SK-N-MC (cell line): ENCODE measurements at places on chromosomes 3 and 15.

DNA sequence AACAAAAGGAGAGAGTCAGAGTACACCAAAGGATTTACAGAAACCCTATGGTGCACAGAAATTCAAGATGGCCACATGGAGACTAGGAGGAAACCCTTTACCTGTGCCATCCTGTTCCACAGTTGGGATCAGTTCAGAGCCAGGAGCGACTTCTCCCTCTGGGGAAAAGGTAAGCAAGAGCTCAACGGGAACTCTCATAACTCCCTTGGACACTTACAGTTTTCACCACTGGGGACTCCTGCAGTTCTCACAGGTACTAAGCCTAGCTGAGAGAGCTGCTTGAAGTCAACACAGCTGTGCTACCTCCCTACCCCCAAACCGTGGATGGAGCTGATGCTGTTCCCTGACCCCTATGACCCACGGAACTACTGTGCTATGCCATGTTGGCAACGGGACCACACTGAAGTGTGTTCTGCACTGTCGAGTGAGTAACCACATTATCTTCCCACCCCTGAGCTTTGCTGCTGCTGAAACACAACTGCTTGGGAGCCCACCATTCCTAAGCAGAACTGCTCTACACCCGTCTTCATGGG is 606.8 kb downstream of the GBE1 start:
- DNase-seq: no peak

DNA sequence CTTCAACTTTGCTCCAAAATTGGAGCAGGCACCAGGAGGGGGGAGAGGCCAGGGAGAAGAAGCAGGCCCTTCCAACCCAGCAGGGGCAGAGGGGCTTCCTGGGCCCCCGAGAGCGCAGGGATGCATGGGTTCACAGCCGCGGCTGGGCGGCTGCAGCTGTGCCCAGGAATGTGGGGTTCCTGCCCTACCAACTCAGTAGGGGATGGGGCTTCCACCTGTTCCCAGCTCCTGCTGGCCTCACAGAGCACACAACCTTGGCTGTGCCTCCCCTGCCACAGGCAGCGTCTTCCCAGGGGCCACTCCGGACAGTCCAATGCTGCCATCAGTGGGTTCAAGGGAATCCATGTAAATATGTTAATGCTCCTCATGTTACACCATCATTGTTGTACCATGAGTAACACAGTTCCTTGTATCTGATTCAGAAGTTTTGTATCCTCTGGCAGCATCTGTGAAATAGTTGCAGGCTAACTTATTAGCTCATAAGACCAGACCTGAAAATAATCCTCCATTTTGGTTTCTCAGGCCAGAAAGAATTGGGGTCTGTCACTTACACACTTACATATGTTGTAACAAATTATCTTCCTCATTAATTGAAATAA is 12.1 kb upstream of the SIAH2 start:
- DNase-seq: no peak

GRCh38 chr3:25665315-25666280 is 891 bp upstream of the TOP2B start:
- no peak for DNase-seq

DNA sequence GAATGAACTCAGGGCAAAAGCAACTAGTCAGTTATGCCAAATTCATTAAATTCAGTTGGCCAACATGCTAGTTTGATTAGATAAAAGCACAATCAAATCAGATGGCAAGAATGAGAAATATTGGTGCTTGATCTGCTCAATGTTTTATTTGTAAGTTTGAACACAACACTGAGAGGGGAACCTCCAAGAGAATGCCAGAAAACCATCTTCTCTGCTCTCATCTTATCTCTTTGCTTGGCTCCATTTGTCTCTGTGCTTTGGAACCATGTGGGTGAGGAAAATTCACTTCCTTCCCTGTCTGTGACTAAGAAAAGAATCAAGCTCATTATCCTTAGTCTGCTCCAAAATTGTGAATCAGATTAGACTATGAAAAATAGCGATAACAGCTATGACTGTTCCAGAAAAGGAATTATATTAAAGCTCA is 43.6 kb upstream of the DCBLD2 start:
- DNase-seq: no peak

DNA sequence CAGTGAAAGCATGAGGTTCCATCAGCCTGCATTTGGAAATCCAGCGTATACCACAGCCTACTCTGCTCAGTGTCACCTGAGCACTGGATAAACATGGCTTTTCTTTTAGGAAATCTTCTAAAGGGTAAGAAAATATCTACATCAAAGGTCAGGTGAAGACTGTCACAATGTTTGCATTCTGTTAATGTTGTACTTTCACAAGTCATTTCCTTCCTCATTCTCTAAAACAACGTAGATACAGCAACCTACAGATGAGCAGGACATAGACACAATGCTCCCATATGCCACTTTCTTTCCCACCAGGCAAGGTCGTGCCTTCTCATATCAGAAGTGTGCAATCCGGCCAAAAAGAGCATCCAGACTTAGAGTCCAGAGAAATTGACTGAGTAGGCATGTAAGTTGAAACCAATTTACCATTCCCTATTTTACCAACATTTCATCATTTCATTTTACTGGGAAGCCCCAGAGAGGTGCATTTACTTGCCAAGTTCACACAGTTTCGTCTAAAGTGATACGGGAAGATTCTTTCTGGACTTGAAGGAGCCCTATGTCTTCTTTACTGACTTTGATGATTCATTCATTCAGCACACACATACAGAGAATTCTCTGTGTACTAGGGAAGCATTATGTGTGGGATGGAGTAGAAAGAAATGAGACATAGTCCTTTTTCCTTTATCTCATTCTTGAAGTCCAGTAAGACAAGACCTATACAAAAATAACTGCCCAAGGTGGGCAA is 30.6 kb upstream of the LPP start:
- DNase-seq: no peak

GRCh38 chr3:165446555-165446954 is 250.4 kb upstream of the SLITRK3 start:
- no peak for DNase-seq

DNA sequence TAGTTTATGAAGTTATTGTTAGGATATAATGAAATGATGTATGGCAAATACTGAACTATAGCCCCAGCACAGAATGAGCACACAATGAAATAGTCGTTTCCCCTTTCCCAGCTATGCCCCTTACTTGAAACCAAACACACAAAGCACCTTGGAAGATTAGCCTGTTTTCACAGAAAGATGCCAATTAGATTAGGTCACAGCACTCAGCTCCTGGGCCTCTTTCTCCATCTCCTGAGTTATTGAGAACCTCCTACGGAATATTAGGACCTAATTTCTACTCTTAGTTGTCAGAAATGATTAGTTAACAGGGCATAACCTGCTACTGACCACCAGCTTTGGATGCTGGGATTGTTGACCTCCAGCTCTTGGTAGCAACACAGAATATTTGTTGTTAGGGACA is 269.4 kb upstream of the ROPN1 start:
- DNase-seq: no peak

DNA sequence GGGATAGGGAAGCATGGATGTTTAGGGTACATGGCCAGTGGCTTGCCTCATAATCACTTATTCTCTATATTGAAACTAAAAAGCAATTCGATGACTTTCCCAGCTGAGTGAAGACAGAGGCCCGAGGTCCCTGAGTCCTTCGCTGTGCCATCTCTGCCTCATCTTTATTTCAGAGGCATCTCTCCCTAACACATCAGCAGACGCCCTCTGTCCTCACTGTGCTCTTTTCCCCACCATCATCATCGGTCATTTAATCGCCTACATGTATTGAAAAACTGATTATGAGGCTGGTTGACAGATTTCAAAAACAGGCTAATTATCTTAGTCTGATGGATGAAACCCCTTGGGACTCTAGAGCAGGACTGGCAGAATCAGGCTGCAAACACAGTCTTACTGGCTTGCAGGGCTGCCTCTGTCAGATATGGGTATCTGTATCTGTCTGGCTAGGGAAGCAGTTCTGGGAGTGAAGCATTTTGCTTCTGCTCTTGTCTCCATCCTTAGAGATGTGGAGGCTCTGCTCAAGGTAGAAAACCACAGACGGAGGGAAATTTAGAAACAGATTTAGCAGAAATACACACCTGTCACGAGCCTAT is 291.0 kb upstream of the CHRM5 start:
- no peak for DNase-seq

DNA sequence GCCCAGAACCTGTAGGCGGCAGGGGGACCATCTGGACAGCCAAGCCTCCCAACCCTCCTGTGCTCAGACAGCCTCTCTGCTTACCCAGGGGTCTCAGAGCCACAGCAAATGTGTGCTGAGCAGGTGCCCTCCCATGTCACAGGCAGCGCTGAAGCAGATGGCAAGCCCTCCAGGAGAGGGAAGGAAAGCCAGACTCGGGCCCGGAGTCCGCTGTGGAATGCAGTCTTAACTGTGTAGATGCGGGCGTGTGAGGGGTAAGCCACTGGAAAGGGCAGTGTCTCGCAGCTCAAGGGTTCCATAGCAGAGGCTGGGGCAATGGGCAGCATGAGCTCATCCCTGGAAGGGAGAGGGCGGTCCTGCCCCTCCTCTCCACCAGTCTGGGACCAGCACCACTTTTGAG is 45.6 kb downstream of the UMPS start:
- DNase-seq: no peak

DNA sequence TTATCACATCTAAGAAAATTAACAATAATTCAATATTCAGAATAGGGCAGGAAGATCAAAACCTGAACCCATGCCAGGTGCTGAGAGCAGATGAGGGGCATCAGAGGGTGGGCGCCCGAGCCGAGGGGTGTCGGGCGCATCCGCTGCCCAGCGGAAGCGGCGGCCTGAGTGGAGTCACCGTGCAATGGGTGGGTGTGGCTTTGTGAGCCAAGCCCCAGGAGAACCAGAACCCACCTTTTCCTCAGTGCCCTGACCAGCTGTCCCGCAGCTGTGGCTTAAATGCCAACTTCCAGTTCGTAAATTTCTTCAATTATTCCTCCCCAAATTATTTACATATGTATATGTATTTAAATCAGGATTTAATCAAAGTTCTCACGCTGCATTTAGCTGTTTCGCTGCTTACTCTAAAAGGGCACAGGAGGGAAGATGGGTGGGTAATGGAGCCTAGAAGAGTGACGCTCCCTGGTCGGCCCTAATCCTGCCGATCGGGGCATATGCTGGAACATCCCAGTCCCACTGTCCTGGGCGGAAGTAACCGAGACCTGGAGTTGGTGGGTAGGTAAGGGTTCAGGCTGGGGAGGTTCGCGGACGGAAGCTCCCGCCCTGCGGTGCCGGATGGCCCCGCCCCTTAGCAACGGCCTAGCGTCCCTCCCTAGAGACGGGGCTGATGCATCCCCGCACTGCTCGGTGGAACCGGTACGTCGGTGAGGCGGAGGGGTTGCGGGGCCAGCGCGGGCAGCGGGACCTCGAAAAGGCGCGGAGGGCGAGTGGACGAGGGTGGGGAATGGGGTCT is 1.3 kb downstream of the DNAH1 start:
- no peak for DNase-seq

- DNase-seq: no peak
Observed at GRCh38 chr15:69402816-69403215, 11.3 kb upstream of the KIF23 start.

DNA sequence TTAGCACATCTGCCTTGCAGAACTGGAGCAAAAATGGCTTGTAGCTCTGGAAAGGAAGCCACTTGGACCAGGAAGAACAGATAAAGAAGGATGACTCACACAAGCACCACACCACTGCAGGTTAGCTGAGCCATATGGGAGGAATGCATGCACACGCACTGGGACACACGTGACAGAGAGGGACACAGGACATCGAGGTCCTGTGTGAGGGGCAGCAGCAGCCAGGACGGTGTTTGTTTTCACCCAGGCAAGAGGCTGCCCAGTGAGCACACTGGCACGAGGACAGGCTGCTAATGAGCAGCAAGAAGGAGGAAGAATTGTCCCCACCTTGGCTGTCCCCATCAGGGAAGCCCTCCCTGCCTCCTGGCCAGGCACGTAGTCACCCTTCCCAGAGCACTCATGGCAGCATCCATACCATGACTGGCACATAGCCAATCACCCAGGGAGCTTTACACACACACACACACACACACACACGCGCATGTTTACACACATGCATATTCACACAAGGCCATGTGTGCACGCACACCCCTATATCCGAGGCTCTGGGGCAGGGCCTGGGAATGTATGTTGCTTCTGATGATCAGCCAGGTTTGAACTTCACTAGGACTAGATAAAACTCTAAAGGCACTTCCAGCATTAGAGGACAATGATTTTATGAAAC is 24.0 kb upstream of the SPTBN5 start:
- no peak for DNase-seq

DNA sequence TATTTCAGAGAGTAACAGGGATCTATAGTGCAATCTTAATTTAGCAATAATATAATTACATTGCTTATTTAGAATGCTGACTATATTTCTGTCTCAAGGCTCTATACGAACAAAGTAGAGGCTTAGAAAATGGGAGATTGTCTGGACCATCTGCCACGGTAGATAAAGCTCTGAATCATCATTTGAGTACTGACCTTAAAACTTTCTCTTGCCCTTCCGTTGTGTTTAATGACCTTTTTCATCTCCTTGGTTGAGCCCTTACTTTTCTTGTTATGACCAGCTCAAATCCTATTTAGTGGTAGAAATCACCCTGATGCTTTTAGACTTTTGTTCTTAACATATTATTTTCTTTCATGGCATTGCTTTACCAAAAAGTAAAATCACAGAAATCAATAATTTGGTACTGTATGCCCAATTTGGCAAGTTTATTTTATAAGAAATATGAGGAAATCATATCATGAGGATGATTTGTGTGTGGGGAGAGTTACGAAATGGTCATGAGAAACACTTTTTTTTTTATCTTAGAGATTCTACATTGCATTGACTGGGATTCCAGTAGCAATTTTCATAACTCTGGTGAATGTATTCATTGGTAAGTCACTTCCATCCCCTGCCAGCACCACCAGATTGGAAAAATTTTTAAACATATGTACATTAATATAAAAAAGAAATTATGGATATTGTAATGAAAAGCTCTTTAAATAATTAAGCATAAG is 11.0 kb downstream of the NDUFB5 start:
- no peak for DNase-seq

GRCh38 chr15:77255385-77255784 is 164.5 kb downstream of the PEAK1 start:
- DNase-seq: no peak

GRCh38 chr3:69209413-69209812 is 87.0 kb upstream of the LMOD3 start:
- no peak for DNase-seq

- no peak for DNase-seq
Observed at GRCh38 chr15:49860101-49860500, 239.3 kb downstream of the DTWD1 start.

DNA sequence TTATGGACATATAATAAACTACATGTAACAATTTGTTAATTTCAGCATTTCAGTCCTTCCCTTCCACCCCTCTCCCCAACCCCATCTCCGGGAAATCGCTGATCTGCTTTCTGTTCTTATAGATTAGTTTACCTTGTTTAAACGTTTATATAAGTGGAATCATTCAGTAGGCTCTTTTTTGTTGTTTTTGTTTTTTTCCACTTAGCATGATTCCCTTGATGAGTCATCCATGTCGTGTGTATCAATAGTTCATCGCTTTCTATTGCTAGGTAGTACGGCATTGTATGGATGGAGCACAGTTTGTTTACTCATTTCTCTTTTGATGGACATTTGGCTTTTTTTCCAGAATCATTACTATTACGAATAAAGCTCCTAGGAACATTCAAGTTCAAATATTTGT is 23.5 kb upstream of the AMOTL2 start:
- no peak for DNase-seq

GRCh38 chr3:123712077-123712860 is 127.4 kb upstream of the HACD2 start:
- DNase-seq: peak; percentile 35
